Lung (tissue), 17 donors: ENCODE measurements at places on chromosomes 6 and 20. TPM values are rescaled to one million over a fixed set of nuclear protein-coding genes. Genes with fewer than 3 reads are reported as not detected.

GRCh38 chr6:129267028-129267427, 384.1 kb downstream of the LAMA2 start:
- H3K36me3 ChIP-seq, result no peaks in the 10 kb centered on the region
- DNase-seq, result no peak
- H3K27me3 ChIP-seq, result no peaks in the 10 kb centered on the region
- no peak overlapping the region for H3K27ac ChIP-seq
- H3K4me3 ChIP-seq, result no peak overlapping the region

DNA sequence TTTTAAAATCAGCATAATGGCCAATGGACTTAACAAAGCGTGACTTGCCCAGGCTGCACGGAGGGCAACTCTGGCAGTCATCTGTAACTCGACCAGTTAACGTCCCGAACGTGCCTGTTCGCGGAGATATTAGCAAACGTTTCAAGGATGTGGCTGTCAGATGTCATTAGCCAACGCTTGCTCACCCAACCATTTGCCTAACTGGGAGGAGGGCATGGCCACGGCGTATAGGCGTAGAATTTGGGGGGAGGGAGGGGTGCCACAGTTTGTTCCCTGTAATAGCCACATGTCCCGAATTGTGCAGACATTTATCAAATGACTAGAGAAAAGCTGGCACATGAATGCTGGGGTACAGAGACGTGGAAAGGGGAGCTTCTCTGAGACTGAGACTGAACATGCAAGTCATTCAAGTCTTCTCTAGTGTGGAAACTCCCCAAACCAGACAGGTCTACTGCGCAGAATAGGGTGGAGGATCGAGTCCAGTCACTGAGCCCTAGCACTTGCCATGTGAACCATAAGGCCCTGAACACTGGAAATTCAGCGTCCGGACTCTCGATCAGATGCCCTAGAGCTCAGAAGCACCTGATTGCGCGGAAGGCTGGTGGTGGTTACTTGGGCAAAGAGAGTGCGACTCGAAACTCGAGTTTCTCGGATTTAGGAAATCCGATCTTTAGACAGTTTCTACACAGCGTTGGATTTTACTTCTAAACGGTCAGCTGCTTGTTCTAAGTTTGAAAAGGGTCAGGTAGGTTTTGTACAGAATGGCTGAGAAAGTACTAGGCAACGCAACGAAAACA, 32.6 kb downstream of the TFAP2B start:
- peaks cover 9% of the 10 kb centered on the region for H3K4me1 ChIP-seq
- H3K27me3 ChIP-seq, result peaks cover 83% of the 10 kb centered on the region
- H3K4me3 ChIP-seq, result no peak overlapping the region
- no peak overlapping the region for H3K27ac ChIP-seq
- no peaks in the 10 kb centered on the region for H3K36me3 ChIP-seq
- DNase-seq, result no peak

- no peaks in the 10 kb centered on the region for H3K4me1 ChIP-seq
- DNase-seq, result no peak
- H3K4me3 ChIP-seq, result no peak overlapping the region
- H3K27ac ChIP-seq, result no peak overlapping the region
- H3K36me3 ChIP-seq, result no peaks in the 10 kb centered on the region
- no peaks in the 10 kb centered on the region for H3K27me3 ChIP-seq
Measured at GRCh38 chr6:165223101-165223500, 86.3 kb downstream of the C6orf118 start.

DNA sequence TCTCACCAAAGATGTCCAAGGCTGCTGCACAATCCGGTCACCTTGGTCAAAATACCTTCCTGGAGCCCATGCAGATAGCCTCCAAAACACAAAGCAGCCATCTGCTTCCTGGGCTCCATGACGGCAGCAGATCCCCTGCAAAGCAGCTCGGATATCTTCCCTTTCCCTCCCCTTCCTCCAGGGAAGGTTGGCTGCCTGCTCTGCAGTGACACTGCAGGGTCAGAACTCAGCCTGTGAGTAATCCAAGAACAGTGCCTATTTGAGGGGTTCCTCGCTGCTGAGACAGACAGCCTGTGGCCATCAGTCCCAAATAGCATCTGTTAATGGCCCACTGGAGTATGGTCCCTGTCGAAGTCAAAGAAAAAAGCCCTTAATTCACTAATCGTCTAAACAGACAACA, 270.8 kb downstream of the PREX1 start:
- peaks cover 2% of the 10 kb centered on the region for H3K27me3 ChIP-seq
- no peak overlapping the region for H3K27ac ChIP-seq
- H3K4me1 ChIP-seq, result no peaks in the 10 kb centered on the region
- no peak overlapping the region for H3K4me3 ChIP-seq

DNA sequence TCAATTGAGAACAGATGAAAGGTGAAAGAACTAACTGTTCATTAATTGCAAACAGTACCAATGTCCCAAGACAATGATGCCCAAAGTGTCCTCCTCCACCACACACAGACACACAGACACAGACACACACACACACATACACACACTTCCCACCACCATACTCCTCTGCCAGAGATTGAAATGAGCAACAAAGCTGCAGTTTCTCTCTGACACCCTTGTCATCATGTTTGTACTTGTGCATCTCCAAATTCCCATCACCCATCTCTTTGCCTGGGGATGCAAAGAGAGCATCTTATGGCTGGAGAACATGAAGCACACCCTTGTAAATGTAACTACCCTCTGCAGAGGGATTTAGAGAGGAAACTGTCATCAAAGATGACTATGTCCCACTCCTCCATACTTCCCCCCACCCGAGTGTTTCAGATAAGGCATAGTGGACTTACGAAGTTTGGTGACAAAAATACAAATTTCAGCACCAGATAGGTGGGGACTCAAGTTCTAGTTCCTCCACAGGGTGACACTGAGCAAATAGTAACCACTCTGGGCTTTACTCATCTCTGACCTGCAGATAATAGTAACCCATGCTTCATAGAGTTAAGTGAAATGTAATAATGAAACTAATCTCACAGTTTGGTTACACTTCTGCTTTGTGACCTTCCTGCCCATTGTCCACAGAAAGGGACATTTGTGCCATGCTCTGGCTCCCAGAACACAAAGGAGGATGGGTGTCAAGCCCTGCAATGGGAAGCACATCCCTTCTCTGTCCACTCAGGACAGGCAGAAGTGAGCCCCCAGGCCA, 8.7 kb downstream of the MAFB start:
- peaks cover 2% of the 10 kb centered on the region for H3K36me3 ChIP-seq
- peaks cover 36% of the 10 kb centered on the region for H3K27me3 ChIP-seq
- no peak overlapping the region for H3K27ac ChIP-seq
- DNase-seq, result peak; percentile 79

DNA sequence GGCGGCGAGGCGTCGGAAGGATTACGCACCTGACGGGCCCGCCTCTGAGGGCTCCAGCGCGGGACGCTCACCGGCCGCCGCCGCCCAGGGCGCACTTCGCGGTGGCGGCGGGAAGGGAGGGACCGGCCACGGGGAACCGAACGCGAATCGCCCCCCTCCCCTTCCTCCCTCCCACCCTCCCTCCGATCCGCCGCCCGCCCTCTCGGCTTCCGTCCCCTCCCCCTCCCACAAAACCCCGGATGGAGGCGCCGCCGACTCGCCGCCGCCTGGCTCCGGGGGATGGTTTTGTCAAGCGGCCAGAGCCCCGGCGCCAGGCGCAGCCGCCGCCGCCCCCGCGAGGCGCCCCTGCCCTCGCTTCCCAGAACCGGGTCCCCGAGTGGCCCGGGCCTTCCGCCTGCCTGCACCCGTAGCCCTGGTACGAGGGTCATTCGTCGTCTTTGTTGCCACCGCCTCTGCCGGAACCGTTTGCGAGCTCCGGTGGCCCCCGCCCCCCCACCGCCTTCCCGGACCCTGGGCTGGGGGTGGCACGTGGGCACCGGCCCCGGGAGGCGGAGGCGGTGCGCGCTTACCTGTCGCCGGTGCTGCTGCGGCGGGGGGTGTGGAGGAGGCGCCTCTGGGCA, 398 bp downstream of the ZBTB2 start:
- peaks cover 16% of the 10 kb centered on the region for H3K4me1 ChIP-seq
- H3K27ac ChIP-seq, result peak overlapping the region; percentile 100
- DNase-seq, result peak; percentile 86
- H3K36me3 ChIP-seq, result no peaks in the 10 kb centered on the region
- H3K4me3 ChIP-seq, result peak overlapping the region; percentile 84
- H3K27me3 ChIP-seq, result no peaks in the 10 kb centered on the region

DNA sequence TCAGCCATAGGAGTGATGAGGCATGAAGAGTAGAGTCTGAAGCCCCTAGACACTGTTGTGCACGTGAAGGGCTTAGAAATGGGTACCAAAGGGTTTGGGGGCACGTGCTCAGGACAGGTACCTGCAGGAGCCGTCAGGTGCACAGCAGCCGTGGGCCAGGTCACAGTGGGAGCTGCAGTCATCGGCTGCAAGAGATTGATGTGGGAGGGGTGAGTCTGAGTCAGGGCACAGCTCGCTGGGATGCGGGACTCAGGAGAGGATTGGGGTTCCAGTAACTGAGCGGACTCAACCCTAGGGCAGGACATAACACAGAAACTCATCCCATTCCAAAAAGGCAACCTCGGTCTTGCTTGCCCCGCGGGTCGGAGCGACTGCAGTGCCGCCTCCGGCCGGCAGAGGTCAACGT, 1.1 kb downstream of the DLK2 start:
- no peaks in the 10 kb centered on the region for H3K4me1 ChIP-seq
- no peak overlapping the region for H3K27ac ChIP-seq
- H3K4me3 ChIP-seq, result no peak overlapping the region
- DNase-seq, result no peak

GRCh38 chr20:33104336-33104735, 24.9 kb downstream of the BPIFB4 start:
- no peaks in the 10 kb centered on the region for H3K4me1 ChIP-seq
- H3K4me3 ChIP-seq, result no peak overlapping the region
- peaks cover 2% of the 10 kb centered on the region for H3K27me3 ChIP-seq
- DNase-seq, result no peak
- H3K27ac ChIP-seq, result no peak overlapping the region
- H3K36me3 ChIP-seq, result no peaks in the 10 kb centered on the region

DNA sequence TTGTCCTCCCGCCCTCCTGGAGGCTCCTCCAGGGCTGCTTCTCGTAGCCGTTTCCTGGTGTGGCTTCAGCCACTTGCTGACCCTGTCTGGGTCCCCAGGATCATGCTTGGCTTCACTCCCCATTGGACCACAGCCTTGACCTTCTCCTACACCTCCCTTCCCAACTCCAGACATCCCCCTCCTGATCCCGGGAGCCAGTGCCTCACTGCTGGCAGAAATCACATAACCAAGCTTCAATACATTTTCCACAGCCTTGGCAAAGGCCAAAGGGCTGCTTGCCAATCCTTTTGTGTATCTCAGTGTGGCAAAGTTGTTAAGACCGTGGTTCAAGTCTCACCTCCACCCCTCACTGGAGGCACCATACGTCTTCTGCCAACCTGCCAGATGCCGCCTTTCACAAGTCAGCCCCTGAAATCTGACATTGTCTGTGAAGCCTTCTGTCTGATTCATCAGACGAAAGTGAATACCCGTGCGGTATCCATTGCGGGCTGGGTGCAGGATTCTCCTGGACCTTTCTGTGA, 60.1 kb downstream of the PHACTR3 start:
- no peak for DNase-seq
- no peaks in the 10 kb centered on the region for H3K36me3 ChIP-seq
- peaks cover 3% of the 10 kb centered on the region for H3K27me3 ChIP-seq
- peaks cover 36% of the 10 kb centered on the region for H3K4me1 ChIP-seq
- no peak overlapping the region for H3K27ac ChIP-seq

DNA sequence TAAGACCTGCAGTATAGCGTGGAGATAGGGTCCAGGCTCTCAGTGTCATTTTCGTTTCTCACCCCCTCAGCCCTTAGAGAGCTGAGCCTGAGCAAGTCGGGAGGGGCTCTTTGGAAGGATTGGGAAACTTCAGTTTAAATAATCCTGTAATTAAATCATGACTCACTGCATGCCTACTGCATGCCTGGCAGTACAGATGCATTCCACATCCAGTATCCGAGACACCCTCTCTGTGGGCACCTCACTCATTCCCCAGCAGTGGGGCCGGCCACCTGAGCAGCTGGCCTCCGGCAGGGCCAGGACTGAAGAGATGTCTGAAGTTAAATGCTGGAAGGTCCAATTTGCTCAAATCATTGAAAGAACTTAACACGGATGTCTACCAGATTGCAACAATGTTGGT, 316.6 kb downstream of the THBS2 start:
- no peak overlapping the region for H3K27ac ChIP-seq
- H3K4me1 ChIP-seq, result no peaks in the 10 kb centered on the region
- H3K27me3 ChIP-seq, result peaks cover 6% of the 10 kb centered on the region

GRCh38 chr6:125746019-125746414, 3.4 kb upstream of the HEY2 start:
- DNase-seq, result no peak
- no peaks in the 10 kb centered on the region for H3K36me3 ChIP-seq
- H3K4me3 ChIP-seq, result no peak overlapping the region
- peaks cover 32% of the 10 kb centered on the region for H3K4me1 ChIP-seq
- peak overlapping the region; percentile 45 for H3K27ac ChIP-seq

DNA sequence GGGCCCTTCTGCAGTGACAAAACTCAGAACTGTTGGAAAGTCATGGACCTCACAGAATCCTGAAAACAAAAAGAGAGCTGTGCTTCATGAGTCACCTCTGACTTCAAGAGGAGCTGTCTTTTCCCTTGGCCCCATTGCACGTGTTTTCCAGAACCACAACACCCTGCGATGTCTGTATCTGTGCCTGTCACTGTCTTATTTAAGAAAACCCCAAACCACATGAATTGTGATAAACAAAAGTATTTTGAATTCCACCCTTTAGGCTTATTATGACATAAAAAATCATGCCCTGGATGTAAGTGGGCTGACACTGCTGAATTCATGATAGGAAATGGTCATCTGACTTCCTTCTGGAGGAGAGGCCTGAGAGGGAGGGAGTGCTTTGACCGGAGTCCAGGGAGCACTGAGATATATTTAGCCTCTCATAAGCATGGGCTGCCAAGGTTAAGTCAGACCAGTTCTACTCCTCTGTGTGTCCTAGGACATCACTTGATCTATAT, 96.4 kb upstream of the DUSP22 start:
- DNase-seq, result peak; percentile 68
- no peak overlapping the region for H3K27ac ChIP-seq
- H3K27me3 ChIP-seq, result no peaks in the 10 kb centered on the region
- no peaks in the 10 kb centered on the region for H3K36me3 ChIP-seq
- no peak overlapping the region for H3K4me3 ChIP-seq
- peaks cover 8% of the 10 kb centered on the region for H3K4me1 ChIP-seq

- peaks cover 34% of the 10 kb centered on the region for H3K36me3 ChIP-seq
- H3K27ac ChIP-seq, result no peak overlapping the region
- H3K4me3 ChIP-seq, result no peak overlapping the region
- peak; percentile 28 for DNase-seq
- no peaks in the 10 kb centered on the region for H3K4me1 ChIP-seq
Measured at GRCh38 chr6:39865011-39865888, 69.0 kb downstream of the MOCS1 start.

DNA sequence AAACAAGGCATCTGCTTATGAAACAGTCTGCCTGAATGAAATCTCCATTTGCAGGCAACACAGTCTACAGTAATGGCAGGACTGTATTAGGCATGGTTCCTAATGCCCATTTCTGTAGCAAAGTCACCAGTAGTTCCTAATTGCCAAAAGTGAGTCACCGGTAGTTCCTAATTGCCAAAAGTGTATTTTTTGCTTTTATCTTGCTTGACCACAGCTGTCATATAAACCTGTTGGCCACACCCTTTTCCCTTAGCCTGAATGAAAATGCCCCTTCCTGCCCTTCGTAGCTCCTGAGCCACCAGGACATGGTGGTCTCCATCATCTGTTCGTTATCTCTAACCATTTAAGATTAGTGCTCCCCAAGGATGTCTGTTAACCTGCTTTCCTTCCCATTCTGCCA, 34.5 kb downstream of the MTHFD1L start:
- no peak for DNase-seq
- H3K4me3 ChIP-seq, result no peak overlapping the region
- H3K27me3 ChIP-seq, result no peaks in the 10 kb centered on the region
- no peak overlapping the region for H3K27ac ChIP-seq
- H3K4me1 ChIP-seq, result peaks cover 2% of the 10 kb centered on the region

CTSZ gene
- total RNA-seq, result 105 TPM

PXMP4 gene
- 28.9 TPM for total RNA-seq

MANEA gene
- total RNA-seq, result 15.4 TPM

ARMH2 gene
- 3.2 TPM for total RNA-seq
